Activated effector memory CD4-positive, alpha-beta T cell treated with anti-CD3 and anti-CD28 coated beads, Interleukin-2, amount 50 U/mL, for 16 hours (primary cell): ENCODE measurements at places on chromosomes 2 and 18.

- DNase-seq, result no peak
Observed at GRCh38 chr2:71995067-71995665, 152.5 kb downstream of the CYP26B1 start.

GRCh38 chr2:16566701-16567100, 98.9 kb downstream of the CYRIA start:
- no peak for DNase-seq

- DNase-seq, result no peak
Observed at GRCh38 chr2:235614900-235615712, 121.3 kb downstream of the AGAP1 start.

DNA sequence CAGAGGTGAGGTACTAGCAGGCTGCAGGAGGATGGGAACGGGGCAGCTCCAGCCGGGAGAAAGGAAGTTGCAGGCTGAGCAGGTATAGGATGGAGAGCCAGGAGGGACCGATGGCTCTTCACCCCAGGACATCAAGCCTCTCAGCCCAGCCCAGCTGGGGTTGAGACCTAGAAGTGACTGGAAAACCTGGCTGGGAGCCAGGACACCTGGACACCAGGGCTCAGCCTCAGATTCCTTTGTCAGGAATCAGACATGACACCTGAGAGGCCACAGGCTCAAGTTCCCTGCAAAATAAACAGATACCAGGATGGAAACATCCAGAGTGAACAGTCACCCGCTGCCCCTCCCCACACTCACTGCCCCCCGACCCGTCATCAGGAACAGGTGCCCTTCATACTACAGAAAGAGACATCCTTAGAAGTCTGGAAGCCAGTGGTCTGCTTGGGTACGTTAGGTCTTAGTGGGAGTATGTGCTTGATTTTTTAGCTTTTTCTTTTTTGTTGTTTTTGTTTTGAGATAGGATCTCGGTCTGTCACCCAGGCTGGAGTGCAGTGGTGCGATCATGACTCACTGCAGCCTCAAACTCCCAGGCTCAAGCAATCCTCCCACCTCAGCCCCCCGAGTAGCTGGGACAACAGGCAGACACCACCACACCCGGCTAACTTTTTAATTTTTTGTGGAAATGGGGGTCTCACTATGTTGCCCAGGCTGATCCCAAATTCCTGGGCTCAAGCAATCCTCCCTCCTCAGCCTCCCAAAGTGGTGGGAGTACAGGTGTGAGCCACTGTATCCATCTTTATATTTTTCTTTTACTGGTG, 95.7 kb upstream of the STPG4 start:
- no peak for DNase-seq

DNA sequence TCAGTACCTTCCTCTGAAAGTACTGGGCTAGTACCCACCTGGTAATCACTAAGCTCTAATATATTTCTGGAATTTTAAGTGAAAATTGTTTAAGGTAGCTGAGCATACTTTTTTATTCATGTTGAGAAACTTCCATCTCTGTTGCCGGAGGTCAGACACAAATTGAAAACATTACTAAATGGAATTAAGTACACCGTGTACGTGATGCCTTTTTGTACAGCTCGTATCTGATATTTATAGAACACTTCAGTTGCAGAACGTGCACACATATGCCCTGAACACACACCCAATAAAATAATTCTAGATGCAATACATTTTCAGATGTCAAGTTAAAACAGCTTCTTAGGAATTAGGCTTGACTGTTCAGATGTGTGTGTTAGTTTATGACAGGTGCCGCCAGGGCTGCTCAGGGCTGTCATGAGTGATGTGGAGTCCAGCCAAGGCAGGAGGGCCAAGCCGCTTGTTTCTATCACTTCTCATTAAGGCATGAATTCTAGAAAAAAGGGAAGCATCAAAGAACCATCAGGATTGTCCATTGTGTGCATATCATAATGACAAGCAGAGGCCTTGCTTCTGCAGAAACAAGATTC, 80.9 kb upstream of the FOSL2 start:
- DNase-seq, result no peak

DNA sequence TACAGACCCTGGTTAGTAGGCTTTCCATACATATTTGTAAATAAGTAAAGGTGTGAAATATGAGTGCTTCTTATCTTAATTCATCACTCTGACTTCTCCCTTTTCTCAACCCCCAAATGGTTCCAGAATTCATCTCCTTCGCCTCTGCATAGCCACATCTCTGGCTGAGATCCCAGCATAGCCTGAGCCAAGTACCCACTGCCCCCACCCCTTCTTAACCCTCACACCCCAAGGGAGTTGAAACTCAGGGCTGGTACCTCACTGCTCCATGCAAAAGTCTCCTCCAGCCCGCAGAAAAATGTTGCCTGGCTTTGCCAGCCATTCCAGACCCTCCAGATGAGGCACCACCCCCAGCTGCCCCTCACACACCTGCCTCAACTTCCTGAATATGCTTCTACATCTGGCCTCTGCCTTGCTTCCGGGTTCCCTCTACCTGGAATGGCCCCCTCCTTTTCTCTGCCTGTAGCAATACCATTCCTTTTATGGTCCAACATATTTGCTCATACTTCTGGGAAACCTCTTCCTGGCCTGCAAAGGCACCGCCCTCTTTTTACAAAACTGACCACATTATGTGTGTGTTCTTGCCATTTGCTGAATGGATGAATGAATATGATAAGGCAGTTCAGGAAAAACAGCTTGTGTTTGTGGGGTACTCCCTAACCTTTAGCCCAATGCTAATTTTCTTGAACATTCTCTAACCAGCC, 112.8 kb downstream of the CELF4 start:
- no peak for DNase-seq

DNA sequence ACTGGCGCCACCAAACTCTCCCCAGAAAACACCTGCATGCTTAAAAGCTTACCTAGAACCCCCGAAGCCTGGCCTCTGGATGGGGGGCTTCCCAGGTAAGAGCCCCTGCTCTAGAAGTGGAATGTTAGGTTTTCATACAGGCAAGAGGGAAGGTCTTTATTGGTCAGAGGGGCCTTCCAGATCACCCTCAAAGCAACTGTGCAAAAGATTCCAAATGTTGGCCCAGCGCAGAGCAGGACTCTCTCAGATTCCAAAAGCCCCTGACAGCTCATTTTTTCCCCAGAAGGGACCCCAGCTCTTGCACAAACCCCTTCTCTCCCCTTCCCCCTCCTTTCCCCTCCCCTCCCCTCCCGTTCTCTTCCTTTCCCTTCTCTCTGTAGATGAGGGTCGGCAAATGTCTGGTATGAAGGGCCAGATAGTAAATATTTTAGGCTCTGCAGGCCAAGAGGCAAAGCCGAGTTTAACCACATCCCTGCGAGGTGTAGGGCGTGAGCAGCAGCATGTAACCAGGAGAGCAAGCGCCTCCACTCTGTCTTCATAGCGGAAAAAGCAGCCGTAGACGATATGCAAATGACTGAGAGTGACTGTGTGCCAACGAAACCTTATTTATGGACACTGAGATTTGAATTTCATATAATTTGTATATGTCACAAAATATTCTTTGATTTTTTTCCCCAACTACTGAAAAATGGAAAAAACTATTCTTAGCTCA, 116.9 kb downstream of the SMAD7 start:
- DNase-seq, result peak; percentile 80

DNA sequence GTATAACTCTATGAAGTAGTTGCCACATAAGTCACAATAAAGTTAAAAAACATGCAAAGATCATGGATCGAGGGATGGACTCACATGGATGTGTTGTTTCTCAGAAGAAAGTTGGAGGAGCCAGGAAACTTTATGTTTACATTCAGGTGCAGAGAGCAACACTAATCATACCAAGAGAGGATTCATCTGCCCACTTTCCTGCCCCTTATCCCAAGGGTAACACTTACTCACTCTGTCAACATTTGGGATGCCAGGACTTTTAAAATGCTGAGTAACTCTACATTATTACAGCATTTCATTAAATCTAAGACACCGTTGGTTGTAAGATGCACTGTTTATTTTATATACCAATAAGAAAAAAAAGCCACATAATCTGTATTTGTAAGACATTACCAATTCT, 170.4 kb downstream of the KCNE4 start:
- no peak for DNase-seq

DNA sequence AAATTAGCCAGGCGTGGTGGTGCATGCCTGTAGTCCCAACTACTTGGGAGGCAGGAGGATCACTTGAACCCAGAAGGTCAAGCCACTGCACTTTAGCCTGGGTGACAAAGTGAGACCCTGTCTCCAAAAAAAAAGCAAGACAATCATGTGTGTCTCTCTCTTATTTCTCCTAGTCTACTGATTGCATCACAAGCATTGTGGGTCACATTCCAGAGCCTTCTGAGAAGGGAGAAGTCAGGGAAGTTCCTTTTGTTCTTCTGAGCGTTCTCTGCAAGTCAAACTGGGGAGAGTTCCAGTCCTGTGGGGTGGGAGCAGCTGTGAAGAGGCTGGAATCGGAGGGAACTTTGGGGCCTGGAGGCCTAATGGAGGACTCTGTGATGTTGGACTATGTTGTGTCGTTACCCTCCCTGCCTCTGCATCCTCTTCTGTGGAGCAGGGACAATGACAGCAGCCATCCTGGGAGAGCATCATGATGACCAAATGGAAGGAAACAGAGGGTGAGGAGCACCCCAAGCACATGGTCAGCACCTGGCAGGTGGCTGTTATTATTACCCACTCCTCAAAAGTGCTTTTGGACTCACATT, 115.4 kb downstream of the MRO start:
- DNase-seq, result no peak

DNA sequence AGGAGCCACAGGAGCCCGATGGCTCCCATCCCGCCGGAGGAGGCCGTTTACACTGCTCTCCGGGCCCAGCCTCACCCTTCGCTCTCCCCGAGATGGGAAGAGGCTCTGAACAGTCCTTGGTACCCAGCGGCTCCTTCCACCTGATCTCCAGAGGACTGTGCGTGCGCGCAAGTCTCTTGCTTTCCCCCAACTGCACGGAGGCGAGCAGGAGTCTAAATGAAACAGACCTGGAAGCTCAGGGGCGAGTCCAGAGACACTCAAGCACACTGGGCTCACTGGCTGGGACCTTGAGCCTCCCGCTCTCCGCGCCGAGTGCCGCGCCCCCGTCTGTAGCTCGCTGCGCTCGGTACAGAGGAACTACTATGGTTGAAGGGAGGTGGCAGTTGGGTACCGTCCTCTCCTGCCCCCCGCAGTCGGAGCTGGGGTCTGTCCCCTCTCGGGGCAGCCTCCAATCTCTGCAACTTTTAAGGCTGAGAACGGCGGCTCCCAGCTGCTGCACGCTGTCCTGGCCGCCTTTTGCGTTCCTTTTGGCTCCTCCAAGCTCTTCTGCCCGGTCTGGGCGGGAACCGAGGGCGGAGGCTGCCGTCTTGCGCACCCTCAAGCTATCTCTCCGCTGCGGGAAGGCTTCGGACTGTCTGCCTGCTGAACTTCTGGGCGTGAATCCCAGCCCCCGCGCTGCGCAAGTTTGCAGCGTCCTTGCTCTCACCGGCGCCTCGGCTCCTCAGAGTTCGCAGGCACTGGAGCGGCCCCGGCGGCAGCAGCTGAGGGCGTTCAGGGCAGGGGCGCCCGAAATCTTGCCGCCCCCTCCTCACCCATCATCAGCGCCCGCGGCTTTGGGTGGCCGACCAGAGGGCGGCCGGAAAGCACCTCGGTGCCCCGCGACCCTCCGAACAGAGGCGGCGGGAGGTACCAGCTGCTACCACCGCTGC, 491 bp downstream of the ALK start:
- DNase-seq, result no peak

DNA sequence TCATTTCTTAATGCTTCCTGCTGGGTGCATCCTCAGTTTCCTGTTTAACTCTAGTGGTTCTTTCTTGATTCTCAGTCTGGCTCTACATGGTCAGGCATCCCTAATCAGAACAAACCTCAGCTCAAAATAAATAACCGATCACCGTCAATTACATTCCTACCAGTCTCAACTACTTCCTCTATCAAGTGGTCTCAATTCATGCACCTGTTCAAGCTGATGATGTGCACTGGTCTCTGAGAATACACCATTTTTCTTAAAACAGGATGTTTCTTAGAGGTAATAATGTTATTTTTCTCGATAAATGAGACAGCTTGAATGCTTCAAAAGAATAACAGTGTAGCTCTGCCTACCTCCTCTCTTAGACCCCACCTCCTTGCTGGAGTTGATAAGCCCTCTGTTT, 420.9 kb downstream of the SOCS6 start:
- DNase-seq, result no peak

- no peak for DNase-seq
Observed at GRCh38 chr2:79511320-79511951, 1.4 kb upstream of the CTNNA2 start.

DNA sequence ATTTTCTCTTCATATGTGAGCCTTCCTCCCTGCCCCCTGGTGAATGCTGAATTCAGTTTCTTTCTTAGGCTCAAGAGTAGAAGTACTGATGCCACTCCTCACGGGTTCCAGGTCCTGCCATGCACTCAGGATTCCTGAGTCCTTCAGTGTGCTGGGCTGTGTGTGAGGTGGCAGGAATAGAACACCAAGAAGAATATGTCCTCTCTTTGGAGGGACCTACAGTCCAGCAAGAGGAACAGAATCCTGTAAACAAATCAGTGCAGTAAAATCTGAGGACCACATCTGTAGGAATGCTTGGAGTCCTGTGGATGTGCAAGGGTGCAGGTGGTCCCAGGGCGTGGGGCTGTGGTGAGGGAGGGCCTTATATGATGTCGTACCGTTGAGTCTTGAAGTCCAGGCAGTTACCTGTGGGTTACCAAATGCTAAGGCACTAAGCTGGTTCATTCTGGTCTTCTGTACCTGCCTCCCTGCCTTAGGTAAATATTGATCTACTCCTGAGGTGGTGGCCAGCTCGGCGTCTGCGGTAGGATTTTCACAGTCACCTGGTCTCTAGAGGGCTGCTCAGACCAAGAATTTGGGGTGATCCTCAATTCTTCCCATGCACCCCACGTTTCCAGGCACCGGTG, 5.5 kb downstream of the ASAP2 start:
- DNase-seq, result no peak

- no peak for DNase-seq
Observed at GRCh38 chr2:186691231-186691630, 2.6 kb upstream of the FAM171B start.

- no peak for DNase-seq
Observed at GRCh38 chr2:236847023-236847422, 238.7 kb upstream of the COPS8 start.

- no peak for DNase-seq
Observed at GRCh38 chr2:50513724-50514123, 518.2 kb downstream of the NRXN1 start.

- DNase-seq, result no peak
Observed at GRCh38 chr2:216606551-216607276, 26.5 kb upstream of the IGFBP2 start.

GRCh38 chr2:230225486-230225885, at the start of gene SP140:
Gene SP140 (plus strand): TSS chr2:230225736. CDS start chr2:230225845, 109 bp downstream.
- peak; percentile 92 for DNase-seq

- DNase-seq, result no peak
Observed at GRCh38 chr2:3309496-3310355, 67.9 kb downstream of the EIPR1 start.

GRCh38 chr2:191066197-191066918, 52.4 kb upstream of the STAT1 start:
- DNase-seq, result no peak

DNA sequence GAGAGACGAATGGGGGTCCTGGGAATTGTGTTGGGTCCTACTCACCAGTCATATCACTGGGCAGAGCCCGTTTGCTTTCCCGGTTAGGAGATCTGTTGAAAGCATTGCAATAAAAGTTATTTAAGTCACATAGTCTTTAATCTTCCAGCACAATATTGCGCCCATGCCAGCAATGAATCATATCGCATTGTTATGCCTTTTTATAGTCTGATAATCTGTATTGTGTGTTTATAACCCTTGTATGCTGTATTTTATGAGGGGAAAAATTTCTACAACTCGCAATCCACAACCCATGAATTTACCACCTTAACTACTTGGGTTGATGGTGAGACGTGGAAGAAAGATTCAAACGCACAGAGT, 211.9 kb upstream of the SMIM21 start:
- DNase-seq, result no peak

- peak; percentile 87 for DNase-seq
Observed at GRCh38 chr2:240567872-240568677, at the start of gene RNPEPL1. Gene RNPEPL1 (plus strand): TSS chr2:240568484. CDS start chr2:240568587, 103 bp downstream.
